ENCODE measurements at places on chromosomes 16 and 17.

- peak; percentile 37 for DNase-seq
Observed at GRCh38 chr17:74833501-74834377, 25.9 kb downstream of the GRIN2C start.

DNA sequence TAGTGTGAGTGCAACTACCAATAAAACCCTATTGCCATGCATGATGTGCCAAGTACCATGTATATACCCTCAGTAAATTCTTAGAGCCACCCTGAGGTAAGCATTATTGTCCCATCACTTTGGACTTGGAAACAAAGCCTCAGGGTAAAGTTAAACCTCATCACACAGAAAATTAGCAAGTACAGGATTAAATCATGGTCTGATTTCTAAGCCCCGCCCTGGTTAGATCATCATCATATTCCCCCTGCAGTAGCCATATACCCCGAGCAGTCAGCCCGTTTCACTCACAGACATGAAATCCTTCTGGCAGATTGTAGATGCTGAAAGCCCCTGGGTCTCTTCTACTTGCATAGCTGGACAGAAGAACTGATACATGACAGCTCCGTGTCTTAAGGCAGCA is 4.8 kb downstream of the ZP2 start:
- DNase-seq, result no peak

GRCh38 chr17:29390851-29391631 is 878 bp downstream of the TAOK1 start:
- peak; percentile 6 for DNase-seq

GRCh38 chr17:68334393-68334792 is 43.1 kb downstream of the ARSG start:
- no peak for DNase-seq

DNA sequence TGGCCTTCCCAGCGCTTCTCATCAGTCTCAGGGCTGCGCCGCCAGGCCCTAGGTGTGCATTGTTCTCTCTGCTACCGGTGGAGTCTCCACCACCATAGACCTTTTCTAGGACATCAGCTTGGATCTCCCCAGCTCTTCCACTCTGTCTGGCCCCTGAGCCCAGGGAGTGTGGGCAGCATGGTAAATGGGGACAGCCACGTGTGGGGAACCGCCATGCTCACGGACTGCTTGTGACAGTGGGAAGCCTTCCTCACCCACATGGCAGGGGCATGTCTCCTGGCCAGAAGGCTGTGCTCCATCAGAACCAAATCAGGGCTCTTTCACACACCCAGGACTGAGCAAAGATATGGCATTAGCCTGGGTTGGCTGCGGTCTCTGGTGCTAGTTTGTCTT is 51.3 kb downstream of the TNFRSF13B start:
- DNase-seq, result no peak

- DNase-seq, result no peak
Observed at GRCh38 chr17:37182786-37183465, 192.9 kb upstream of the C17orf78 start.

DNA sequence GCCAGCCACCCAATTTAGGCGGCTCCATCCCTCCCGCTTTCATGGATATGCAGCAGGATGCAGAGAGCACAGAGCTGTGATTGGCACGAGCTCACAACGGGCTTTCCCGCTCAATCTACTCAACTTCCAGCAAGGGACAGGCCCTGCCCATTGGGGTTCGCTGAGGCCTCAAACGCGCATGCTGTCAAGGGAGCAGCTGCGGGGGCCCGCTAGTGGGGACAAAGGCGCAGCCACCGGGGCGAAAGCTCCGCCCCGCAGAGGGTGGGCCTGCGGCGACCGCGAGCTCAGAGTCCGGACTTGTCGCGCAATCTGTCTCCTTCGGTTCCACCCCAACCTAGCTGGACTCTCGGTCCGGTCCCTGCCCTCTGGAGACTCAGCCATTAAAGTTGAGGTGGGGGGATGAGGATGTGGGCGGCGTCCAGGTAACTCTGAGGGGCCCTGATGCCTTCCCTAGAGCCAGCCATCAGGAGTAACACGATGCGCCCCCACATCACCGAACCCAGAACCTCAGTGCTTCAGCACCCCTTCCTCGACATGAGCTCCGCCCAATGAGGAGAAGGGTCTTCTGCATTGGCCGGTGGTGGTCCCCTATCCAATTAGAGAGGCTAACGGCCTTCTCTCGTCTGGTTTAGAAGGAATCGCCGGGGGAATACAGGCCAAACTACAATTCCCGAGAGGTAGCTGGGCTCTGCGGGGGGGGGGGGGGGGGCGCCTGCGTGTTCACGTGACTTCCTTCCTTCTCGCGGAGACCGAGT is 489 bp upstream of the NFATC3 start:
- peak; percentile 89 for DNase-seq

DNA sequence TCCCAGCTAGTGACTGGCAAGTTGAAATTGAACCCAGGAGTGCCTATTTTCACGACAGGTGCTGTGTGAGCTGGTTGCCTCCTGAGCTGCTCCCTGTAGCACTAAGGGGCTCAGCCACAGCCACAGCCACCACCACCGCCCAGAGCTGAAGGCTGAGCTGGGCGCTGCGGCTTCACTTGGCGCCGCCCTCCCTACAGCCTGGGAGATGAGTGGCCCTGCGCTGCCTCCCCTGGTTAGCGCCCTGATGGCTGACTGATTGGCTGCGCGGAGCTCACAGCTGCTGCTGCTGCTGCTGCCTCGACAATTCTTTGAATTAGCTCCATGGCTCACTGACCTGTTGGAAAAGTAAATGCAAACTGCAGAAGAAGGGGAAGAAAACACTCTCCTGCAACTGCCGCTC is 91.8 kb upstream of the TMEM132E start:
- no peak for DNase-seq

- peak; percentile 74 for DNase-seq
Observed at GRCh38 chr17:28925912-28926365, 23.1 kb upstream of the DHRS13 start.
